Fibroblast of lung (primary cell): ENCODE measurements at places on chromosomes 13 and 19.

DNA sequence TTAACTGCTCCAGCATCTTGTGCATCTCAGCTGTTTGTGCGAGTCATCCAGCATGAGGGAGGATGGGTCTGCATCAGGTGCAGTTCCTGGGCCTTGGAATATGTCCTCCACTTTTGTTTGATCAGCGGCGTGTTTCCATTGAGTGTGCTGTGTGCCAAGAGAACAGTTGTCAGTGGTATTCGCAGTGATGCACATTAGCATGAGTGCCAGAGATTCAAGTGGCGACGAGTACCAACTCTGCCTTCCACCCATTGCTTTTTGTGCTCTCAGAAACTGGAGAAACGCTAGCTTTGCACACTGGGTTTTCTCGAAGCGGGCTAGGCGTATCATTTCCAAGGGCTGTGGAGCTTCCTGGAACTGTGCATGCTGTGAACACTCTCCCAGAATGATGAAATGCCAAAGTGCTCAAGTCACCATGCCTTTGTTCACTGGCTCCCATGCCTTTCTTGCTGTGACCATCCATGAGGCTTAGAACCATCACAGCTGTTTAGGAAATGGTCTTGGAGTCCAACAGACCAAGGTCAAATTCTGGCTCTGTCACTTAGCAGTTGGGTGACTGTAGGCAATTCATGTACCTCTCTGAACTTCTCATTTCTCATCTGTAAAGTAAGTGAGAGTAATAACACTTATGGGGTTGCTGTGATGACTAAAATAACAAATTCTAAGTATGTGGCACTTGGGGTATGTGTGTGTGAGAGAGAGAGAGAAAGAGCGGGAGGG is 18.4 kb downstream of the LRCH1 start:
- DNase-seq, result peak; percentile 63

GRCh38 chr13:21668732-21669275 is 2.1 kb upstream of the FGF9 start:
- no peak for DNase-seq

GRCh38 chr19:12574036-12574435 is 22.8 kb upstream of the ZNF564 start:
- no peak for DNase-seq

DNA sequence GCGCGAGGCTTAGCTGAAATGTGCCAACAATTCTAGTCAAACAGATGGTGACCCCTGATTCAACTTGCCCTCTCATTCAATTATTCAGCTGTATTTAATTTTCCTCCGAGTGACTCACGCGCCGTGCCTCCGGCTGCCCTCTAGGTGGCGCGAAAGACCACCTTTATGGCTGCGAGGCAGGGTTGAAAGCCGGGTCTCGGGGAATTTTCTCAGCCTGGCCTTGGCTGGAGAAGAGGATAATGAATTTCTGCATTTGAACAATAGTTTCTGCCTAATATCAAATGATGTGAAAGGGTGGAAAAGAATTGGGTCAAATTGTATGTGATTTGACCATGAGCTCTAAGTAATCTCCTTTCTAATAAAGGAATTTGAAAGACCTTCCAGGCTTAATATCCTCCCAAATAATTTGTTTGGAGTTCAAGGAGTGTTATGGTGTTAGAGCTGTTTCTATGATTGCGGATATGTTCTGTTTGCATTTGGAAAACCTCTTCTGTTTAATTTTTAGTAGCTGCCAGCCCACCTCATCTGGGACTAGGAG is 310.9 kb downstream of the ZNF536 start:
- DNase-seq, result peak; percentile 92

- no peak for DNase-seq
These were observed 23.4 kb downstream of the ZNF560 start for GRCh38 chr19:9474975-9475374.

DNA sequence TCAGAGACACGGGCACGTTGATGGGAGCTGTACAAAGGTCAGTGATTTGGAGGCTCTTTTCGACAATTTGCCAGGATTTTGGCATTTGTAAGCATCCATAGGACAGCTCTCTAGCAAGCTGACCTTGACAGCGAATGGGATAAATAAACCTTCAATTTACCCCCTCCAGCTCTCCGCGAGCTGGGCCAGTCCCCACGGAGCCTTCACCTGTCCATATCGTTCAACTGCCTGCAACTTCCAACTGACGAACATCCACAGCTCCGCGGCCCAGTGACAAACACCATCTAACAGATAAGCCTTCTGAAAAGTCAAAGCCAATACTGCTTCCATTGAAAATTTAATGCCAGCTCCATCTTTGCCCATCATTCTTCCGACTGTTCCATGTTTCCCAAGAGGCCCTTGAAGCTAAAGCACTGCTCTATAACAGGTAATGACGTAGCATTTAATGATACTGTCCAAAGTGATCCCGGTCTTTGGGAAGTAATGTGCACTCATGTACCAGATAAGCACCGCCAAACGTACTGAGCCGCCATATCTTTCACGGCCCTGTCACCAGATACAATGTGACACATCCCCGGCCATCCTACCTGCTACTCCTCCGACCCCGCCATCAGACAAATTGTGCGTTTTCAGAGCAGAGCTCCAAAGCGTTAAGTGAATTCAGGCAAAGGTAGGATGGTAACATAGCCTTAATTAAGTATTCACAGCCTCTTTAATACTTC is 365.3 kb upstream of the ZNF507 start:
- DNase-seq, result no peak

- DNase-seq, result peak; percentile 70
These were observed 15.2 kb upstream of the TOMM40 start for GRCh38 chr19:44875666-44876451.

GRCh38 chr13:21610687-21611086 is 6.7 kb upstream of the MICU2 start:
- no peak for DNase-seq

DNA sequence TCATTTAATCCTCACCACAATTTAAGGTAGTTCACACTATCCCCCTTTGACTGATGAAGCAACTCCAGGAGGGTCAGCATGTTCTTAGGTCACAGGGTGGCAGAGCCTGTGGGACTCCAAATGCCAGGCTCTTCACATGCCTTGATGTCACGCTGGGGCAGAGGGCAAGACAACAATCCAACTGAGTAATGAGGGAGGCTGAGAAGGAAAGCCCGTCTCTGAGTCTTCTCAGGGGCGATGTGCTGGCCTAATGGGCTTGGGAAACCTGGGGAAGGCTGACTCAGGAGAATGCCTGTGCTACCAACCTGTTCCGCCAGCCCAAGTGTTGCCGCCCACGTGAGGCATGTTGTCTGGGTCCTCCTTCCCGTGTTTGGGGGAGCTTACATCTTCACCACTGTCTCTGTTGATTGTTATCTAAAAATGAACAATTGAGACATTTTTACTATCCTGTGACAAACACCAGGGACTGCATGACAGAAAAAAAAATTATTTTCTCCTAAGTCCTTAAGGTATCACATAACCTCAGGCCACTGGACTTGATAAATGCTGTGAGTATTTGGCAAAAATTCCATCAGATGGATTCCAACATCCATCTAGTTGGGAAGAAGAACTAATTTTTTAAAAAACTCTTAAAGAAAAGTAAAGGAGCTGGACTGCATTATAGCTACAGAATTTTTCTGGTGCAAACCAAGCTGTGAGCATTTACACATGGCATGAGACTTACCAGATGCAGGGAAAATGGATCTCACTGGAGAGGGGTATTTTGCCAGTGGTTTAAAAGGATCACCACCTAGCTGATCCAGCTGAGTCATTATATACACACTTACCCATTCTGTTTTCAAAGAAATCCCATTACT is 157.5 kb downstream of the RGCC start:
- peak; percentile 61 for DNase-seq

- no peak for DNase-seq
These were observed 24.3 kb downstream of the CAPN12 start for GRCh38 chr19:38719761-38720558.

DNA sequence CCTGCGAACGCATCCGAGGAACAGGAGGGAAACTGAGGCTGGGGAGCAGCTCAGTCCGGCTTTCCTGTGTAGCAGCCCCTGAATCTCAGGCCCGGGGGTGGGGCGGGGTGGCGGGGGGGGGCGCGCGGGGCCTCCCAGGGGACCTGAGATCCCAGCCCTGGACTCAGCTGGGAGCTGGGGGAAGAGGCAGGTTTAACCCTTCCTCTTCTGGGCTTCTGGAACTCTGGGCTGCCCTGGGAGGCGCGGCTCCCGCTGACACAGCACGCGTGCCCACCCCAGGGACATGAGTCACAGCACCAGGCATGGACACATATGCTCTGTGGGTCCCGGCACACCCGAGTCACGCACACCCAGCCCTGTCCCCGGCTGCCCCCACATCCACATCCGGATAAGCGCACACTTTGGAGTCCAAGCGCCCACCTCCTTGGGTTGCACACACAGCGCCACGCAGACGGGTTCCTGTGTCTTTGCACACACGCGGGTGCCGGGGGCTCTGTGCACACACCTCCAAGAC is 3.5 kb upstream of the CIRBP start:
- peak; percentile 73 for DNase-seq

GRCh38 chr19:11578258-11579142 is 1.1 kb upstream of the ACP5 start:
- DNase-seq, result no peak
